ENCODE measurements at places on chromosomes 13 and 19.
A peak's percentile ranks its signal among the peaks of the same experiment; 100 is the strongest.

GRCh38 chr13:110201114-110201513 lies 105.8 kb downstream of the COL4A1 start:
- no peaks in the 10 kb centered on the region for H3K27me3 ChIP-seq
- DNase-seq = no peak
- H3K4me1 ChIP-seq = no peaks in the 10 kb centered on the region
- peaks cover 13% of the 10 kb centered on the region for H3K36me3 ChIP-seq
- H3K27ac ChIP-seq = no peak overlapping the region

- no peaks in the 10 kb centered on the region for H3K27me3 ChIP-seq
- no peaks in the 10 kb centered on the region for H3K36me3 ChIP-seq
- peak overlapping the region; percentile 64 for H3K4me3 ChIP-seq
- peak overlapping the region; percentile 74 for H3K27ac ChIP-seq
- DNase-seq = peak; percentile 71
Observed at GRCh38 chr19:782185-782877, 14.9 kb upstream of the PTBP1 start.

DNA sequence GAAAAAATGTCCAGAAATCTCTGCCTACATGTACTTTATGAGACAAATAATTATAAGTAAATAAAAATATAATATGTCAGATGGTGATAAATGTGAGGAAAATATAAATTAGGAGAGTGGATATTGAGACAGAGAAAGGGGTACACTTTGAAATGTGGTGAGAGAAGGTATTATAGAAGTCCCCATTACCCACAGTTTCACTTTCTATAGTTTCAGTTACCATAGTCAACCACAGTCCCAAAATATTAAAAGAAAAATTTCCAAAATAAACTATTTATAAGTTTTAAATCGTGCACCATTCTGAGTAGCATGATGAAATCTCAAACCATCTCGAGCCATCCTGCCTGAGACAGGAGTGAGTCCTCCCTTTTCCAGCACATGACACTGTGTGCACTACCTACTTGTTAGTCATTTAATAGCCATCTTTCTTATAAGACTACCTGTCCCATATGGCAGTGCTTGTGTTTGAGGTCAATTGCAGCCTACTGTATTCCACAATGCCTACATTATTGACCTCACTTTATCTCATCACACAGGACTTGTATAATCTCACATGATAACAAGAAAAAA lies 653.7 kb downstream of the DACH1 start:
- no peak overlapping the region for H3K27ac ChIP-seq
- H3K4me1 ChIP-seq = no peaks in the 10 kb centered on the region
- no peak overlapping the region for H3K4me3 ChIP-seq
- no peaks in the 10 kb centered on the region for H3K36me3 ChIP-seq
- no peak for DNase-seq

DNA sequence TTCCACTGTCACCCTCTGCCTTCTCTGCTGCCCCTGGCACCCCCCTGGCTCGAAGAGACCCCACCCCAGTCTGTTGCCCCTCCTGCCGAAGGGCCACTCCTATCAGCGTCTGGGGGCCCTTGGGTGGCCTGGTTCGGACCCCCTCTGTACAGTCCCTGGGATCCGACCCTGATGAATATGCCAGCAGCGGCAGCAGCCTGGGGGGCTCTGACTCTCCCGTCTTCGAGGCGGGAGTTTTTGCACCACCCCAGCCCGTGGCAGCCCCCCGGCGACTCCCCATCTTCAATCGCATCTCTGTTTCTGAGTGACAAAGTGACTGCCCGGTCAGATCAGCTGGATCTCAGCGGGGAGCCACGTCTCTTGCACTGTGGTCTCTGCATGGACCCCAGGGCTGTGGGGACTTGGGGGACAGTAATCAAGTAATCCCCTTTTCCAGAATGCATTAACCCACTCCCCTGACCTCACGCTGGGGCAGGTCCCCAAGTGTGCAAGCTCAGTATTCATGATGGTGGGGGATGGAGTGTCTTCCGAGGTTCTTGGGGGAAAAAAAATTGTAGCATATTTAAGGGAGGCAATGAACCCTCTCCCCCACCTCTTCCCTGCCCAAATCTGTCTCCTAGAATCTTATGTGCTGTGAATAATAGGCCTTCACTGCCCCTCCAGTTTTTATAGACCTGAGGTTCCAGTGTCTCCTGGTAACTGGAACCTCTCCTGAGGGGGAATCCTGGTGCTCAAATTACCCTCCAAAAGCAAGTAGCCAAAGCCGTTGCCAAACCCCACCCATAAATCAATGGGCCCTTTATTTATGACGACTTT lies 2.0 kb downstream of the ZFP36 start:
- no peak for DNase-seq
- peaks cover 8% of the 10 kb centered on the region for H3K27me3 ChIP-seq
- peaks cover 28% of the 10 kb centered on the region for H3K4me1 ChIP-seq
- peak overlapping the region; percentile 99 for H3K27ac ChIP-seq

DNA sequence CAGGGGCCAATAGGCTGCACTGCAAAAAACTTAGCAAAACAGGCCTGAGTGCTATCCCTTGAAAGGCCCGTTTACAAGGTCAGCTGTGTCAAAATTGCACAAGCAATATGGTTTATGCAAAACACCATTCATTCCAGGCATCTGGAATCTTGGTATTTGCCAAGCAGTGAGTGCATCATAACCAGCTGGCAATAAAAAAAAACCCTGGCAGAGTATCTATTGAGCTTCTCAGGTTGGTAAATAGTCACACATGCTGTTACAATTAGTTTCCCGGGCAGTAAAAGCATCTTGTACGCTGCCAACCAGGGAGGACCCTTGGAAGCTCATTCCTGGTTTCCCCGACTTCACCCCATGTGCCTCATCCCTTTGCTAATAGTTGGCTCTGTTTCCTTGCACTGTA lies 21.3 kb downstream of the ZNF77 start:
- no peak for DNase-seq
- peaks cover 12% of the 10 kb centered on the region for H3K36me3 ChIP-seq
- H3K27ac ChIP-seq = no peak overlapping the region

- peaks cover 40% of the 10 kb centered on the region for H3K27me3 ChIP-seq
- H3K27ac ChIP-seq = no peak overlapping the region
- H3K4me3 ChIP-seq = no peak overlapping the region
- peaks cover 4% of the 10 kb centered on the region for H3K4me1 ChIP-seq
- no peaks in the 10 kb centered on the region for H3K36me3 ChIP-seq
- no peak for DNase-seq
Observed at GRCh38 chr13:102033857-102034331, 368.0 kb downstream of the FGF14 start.

DNA sequence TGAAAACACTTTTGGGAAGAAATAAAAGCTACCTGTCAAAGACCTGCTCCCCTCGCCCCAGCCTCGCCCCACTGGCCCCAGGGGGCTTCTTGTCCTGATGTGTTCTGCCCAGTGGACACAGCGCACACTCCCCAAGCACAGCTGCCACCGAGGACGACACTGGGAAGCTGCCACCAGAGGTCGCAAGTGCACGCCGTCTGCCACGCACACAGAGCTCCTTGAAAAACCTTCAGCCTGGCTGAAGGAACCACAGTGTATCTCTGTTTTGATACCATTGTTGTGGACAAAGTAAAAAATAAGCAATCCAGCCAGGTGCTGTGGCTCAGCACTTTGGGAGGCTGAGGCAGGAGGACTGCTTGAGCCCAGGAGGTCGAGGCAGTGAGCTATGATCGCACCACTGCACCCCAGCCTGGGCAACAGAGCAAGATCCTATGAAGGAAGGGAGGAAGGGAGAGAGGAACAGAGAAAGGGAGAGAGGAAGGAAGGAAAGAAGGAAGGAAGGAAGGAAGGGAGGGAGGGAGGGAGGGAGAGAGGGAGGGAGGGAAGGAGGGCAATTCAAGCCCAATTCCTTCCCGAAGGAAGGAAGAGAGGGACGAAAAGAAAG lies 57.3 kb downstream of the CEBPG start:
- DNase-seq = no peak
- H3K27me3 ChIP-seq = peaks cover 8% of the 10 kb centered on the region
- peaks cover 6% of the 10 kb centered on the region for H3K4me1 ChIP-seq
- peak overlapping the region; percentile 38 for H3K27ac ChIP-seq
- peak overlapping the region; percentile 37 for H3K4me3 ChIP-seq
- no peaks in the 10 kb centered on the region for H3K36me3 ChIP-seq

- DNase-seq = peak; percentile 84
- no peaks in the 10 kb centered on the region for H3K27me3 ChIP-seq
- H3K4me3 ChIP-seq = peak within 1 kb of the TSS; percentile 88
Observed at GRCh38 chr13:30307194-30307970, at the start of gene KATNAL1. TSS of gene KATNAL1 (minus strand) at chr13:30307551. CDS start at chr13:30283777, 23,774 bp downstream.

DNA sequence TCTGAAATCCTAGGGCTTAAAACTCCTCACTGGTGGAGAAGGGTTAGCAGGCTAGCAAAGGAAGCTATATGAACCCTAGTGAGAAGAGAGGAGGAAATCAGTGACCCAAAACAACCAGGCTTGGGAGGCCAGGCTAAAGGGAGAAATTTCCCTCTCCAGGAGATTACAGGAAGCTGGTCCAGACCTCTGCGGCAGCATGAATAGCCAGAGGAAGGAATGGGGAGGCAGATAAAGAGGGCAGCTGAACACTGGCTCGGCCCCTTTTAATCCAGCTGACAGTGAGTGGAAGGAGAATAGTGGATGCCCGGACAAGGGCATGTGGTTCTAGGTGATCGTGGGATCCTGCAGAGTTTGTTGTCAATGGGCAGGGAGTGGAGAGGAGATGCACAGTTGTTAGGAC lies 130.6 kb downstream of the COG6 start:
- H3K27me3 ChIP-seq = no peaks in the 10 kb centered on the region
- H3K4me3 ChIP-seq = no peak overlapping the region
- DNase-seq = no peak
- no peak overlapping the region for H3K27ac ChIP-seq
- peaks cover 5% of the 10 kb centered on the region for H3K36me3 ChIP-seq
